Right lobe of liver (tissue), 6 donors: ENCODE measurements at places on chromosomes 7 and 10. TPM values are rescaled to one million over a fixed set of nuclear protein-coding genes. Genes with fewer than 3 reads are reported as not detected.

- H3K27ac ChIP-seq = no peak overlapping the region
- H3K27me3 ChIP-seq = no peaks in the 10 kb centered on the region
- DNase-seq = no peak
- no peaks in the 10 kb centered on the region for H3K36me3 ChIP-seq
- no peak overlapping the region for H3K4me3 ChIP-seq
Measured at GRCh38 chr10:59284118-59284975, 78.0 kb downstream of the FAM13C start.

DNA sequence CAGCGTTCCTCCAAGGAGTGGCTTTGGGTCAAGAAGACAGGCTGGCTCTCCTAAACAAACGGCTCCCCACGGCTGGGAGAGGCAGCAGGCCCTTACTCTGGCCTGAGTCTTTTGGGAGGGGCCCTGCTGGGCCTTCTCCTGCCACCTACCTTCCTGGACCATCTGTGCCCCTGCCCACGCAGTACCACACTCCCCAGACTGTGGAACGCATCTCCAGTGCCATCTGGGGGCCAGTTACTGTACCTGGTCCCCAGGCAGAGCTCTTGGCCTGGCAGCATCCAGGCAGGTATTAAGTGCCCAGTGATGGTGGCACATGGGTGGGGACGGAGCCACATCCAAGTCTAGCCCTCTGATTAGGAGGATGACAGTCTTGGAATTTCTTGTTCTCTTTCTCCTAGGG is 14.4 kb downstream of the ALKBH4 start:
- H3K36me3 ChIP-seq = no peaks in the 10 kb centered on the region
- H3K27ac ChIP-seq = no peak overlapping the region
- H3K27me3 ChIP-seq = no peaks in the 10 kb centered on the region

DNA sequence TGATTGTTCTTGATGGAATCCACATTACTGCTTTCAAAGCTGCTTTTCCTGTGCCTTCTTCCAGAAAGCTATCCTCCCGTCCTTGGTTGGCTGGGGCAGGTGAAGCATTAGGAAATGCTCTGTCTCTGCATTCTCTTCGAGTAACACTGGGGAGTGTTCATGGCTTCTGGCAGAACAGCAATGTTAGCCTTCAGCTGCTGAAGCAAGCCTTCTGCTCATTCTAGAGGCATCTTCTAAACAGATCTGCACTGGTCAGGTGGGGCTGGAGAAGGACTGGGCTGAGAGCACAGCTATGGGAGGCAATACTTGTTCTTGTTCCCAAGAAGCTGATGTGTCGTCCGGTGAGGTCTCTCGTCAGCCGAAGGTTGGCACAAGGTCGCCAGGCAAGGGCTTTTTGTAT is 80.6 kb downstream of the MGMT start:
- no peak overlapping the region for H3K4me3 ChIP-seq
- no peaks in the 10 kb centered on the region for H3K36me3 ChIP-seq
- H3K27me3 ChIP-seq = no peaks in the 10 kb centered on the region
- no peak for DNase-seq

- no peak overlapping the region for H3K4me3 ChIP-seq
- DNase-seq = no peak
- no peak overlapping the region for H3K27ac ChIP-seq
- no peaks in the 10 kb centered on the region for H3K27me3 ChIP-seq
- H3K36me3 ChIP-seq = no peaks in the 10 kb centered on the region
Measured at GRCh38 chr10:72736828-72737220, 44.9 kb downstream of the MCU start.

DNA sequence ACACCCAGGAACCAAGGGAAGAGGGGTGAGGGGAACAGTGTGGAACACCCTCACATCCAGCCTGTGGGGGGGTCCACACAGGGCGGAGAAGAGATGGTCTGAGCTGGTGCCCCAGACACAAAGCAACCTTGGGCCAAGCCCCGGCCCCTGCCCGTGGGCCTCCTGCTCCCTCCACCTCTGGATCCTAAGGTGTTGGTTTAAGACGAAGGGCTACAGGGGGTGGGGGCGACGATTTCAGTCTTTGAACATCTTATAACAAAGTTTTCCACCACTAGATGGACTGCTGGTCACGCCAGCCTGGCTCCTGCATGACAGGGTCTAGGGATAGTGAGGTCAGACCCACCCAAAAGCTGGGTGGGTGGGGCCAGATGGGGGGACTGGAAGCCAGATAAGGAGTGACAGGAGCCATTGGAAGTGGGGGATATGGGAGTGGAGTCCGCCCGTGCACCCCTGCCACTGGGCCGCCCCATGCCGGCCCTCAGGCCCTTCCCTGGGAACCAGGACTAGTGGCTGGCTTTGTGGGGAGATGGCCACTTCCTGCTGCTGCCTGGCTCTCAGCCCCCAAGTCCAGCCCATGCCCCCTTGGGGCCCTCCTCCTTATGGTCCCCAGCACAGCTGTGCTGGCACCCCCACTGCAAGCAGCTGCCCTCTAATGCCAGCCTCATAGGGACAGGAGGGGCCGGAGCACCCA is 98.4 kb downstream of the RGS10 start:
- H3K27me3 ChIP-seq = no peaks in the 10 kb centered on the region
- no peak overlapping the region for H3K27ac ChIP-seq
- H3K4me1 ChIP-seq = no peaks in the 10 kb centered on the region
- no peak overlapping the region for H3K4me3 ChIP-seq
- no peak for DNase-seq

GRCh38 chr10:121276822-121277221 is 321.4 kb downstream of the FGFR2 start:
- H3K27ac ChIP-seq = no peak overlapping the region
- no peak for DNase-seq
- H3K4me3 ChIP-seq = no peak overlapping the region
- H3K36me3 ChIP-seq = no peaks in the 10 kb centered on the region
- H3K4me1 ChIP-seq = no peaks in the 10 kb centered on the region

- H3K36me3 ChIP-seq = no peaks in the 10 kb centered on the region
- no peak for DNase-seq
- H3K27ac ChIP-seq = no peak overlapping the region
- H3K4me1 ChIP-seq = no peaks in the 10 kb centered on the region
- no peaks in the 10 kb centered on the region for H3K27me3 ChIP-seq
Measured at GRCh38 chr10:53233749-53234148, 461.2 kb upstream of the MBL2 start.

DNA sequence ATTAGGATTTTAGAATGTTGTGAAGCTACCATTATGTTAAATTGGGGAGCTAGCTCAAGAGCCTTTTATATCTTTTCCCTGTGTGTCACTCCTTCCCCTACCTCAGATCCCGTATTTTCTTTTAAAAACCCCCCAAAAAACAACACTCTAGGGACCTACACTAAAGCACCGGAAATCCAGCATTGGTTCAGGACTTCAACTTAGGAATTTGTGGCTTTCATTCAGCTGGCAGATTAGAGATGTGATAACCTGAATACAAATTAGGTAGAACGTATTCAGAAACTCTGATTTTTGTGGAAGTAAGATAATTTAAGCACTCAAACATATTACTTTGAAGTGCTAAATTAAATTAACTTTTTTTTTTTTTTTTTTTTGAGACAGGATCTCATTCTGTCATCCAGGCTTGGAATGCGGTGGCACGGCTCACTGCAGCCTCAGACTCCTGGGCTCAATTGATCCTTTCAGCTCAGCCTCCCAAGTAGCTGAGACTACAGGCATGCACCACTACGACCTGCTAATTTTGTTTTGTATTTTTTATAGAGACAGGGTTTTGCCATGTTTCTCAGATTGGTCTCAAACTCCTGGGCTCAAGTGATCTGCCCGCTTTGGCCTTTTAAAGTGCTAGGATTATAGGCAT is 6.8 kb downstream of the TBC1D12 start:
- H3K36me3 ChIP-seq = no peaks in the 10 kb centered on the region
- no peaks in the 10 kb centered on the region for H3K27me3 ChIP-seq
- H3K4me1 ChIP-seq = peaks cover 14% of the 10 kb centered on the region
- no peak overlapping the region for H3K4me3 ChIP-seq
- H3K27ac ChIP-seq = no peak overlapping the region

- H3K4me1 ChIP-seq = no peaks in the 10 kb centered on the region
- H3K27ac ChIP-seq = no peak overlapping the region
- no peak overlapping the region for H3K4me3 ChIP-seq
- no peaks in the 10 kb centered on the region for H3K36me3 ChIP-seq
- DNase-seq = no peak
Measured at GRCh38 chr10:59181668-59182067, 5.2 kb downstream of the PHYHIPL start.

Gene PRSS58
- not detected for total RNA-seq

Gene OR2A5
- total RNA-seq = not detected

Gene GIMAP1
- total RNA-seq = 2.2 TPM

Gene WNT8B
- not detected for total RNA-seq

Gene HMX2
- total RNA-seq = not detected

Gene ACTR3C
- 33.0 TPM for total RNA-seq
